ENCODE measurements at places on chromosomes 1 and 21.

- DNase-seq: no peak
These were observed 626.2 kb upstream of the TMPRSS15 start for GRCh38 chr21:19029816-19030215.

- no peak for DNase-seq
These were observed 1626.7 kb upstream of the B3GALT2 start for GRCh38 chr1:194813096-194813495.

DNA sequence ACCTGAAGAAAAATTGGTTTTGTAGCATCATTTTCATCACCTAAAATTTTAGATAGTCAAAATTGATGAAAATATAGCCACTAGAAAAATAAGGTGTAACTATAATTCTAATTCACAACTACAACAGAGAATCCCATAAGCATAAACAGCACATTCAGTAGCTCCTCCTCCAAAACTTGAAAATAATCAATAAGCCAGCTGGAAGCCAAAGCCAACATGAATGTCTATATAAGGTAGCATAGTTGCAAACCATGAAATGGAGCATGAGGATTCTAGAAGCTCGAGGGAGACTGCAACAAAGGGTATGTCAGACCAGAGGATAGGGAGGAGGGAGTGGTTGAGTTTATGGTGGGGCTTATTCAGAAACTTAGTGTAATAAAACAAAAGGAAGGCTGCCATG is 22.4 kb downstream of the ACBD3 start:
- no peak for DNase-seq

GRCh38 chr1:86774305-86775295 is 70.2 kb downstream of the SH3GLB1 start:
- peak; percentile 18 for DNase-seq

GRCh38 chr1:200873116-200873670 is 412 bp downstream of the GPR25 start:
- no peak for DNase-seq

- DNase-seq: no peak
These were observed 79.3 kb downstream of the DDX20 start for GRCh38 chr1:111834956-111835355.

GRCh38 chr1:27499142-27499541 is 9.2 kb upstream of the WASF2 start:
- no peak for DNase-seq

- no peak for DNase-seq
These were observed 45.8 kb downstream of the NR5A2 start for GRCh38 chr1:200073286-200073637.

DNA sequence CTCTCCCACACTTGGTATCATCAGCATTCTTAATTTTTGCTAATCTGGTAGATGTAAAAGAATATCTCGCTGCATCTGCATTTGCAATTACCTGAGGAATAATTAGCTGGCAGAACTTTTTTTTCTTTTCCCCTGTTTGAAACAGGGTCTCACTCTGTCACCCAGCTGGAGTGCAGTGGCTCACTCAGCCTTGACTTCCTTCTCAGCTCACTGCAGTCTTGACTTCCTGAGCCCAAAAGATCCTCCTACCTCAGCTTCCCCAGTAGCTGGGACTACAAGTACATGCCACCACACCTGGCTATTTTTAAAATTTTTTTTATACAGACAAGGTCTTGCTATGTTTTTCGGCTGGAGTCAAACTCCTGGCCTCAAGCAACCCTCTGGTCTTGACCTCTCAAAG is 35.4 kb upstream of the ENAH start:
- DNase-seq: no peak

DNA sequence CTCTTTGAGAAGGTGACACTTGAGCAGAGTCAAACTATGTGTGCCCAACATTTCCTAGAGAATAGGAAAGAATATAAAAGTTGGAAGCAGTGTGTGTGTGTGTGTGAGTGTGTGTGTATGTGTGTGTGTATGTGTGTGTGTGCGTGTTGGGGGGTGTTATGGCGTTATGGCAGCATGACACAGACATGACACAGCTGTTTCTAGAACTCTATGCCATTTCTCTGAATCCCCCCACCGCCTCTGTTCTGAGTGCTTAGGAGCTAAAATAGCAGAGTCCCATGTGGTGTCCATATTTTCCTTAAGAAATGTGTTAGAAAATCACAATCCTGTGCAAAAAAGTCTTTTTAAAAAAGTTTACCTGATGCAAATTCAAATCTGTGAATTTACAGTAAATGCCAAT is 556.1 kb downstream of the RWDD3 start:
- no peak for DNase-seq

DNA sequence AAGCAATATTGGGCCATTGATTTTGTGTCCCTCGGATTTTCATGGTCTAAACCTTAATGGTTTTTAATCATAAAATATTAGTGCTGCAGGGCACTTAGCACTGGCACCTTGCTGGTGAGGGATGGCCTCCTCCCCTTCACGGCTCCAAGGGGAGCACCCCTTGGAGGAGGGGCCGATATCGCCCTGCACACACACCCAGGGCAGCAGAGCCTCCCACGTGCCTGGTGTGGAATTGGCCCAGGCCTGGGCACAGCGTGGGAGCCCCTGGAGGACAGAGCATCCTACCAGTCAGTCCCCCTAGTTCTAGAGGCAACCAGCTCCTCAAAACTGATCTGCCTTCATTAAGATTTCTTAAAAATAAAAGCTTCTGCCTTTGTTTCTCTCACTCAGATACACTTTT is 90.7 kb upstream of the CSF3R start:
- no peak for DNase-seq

DNA sequence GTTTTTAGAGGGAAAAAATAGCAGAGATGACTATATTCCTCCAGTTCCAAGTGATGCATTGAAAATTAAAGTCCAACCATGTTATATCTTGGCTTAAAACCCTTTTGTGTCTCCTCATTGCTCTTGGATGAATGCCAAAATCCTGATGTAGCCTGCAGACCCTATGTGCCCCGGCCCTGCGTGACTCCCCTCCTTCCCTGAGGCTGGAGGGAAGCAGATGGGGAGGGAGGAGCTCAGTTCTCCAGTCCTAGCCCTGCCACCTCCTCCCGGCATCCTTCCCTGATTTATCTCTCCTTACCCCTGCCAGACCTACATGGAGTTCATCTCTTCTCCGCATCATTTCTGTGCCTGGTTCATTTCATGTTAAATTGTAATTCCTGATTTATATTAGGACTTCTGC is 397.4 kb downstream of the PTPRU start:
- no peak for DNase-seq

DNA sequence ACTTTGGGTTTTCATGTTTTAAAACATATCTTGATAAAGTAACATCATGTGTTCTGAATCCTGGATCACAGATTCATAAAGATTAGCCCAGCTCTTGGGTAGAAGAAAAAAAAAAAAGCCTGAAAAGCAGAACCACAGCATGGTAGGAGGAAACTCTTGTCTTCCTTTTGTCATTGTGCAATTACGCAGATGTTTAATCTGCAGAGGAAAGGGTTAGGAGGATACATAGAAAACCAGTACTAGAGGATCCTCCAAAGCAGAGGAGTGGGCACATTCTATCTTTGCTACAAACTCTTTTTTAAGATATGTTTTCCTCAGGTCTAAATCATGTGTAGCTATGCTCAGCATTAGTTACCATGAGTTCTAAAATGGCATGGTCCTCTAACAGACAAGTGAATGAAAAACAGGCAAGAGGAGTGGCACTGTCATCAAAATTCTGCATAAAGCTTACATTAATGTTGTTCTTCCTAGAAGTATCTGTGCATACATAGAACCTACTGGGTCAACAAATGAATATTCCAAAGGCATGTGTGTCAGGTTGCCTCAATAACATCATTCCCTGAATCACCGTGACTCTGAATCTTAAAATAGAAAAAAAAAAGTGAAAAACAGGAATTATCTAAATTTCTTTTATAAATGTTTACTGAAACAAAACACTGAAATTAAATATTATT is 107.0 kb downstream of the NME7 start:
- DNase-seq: no peak

GRCh38 chr1:147771226-147772125 is 11.1 kb upstream of the GJA5 start:
- no peak for DNase-seq

- no peak for DNase-seq
These were observed 100.5 kb downstream of the PKN2 start for GRCh38 chr1:88784551-88784950.

GRCh38 chr1:11731691-11732283 is 4.1 kb upstream of the AGTRAP start:
- DNase-seq: no peak

GRCh38 chr1:40944326-40944725 is 35.2 kb upstream of the CTPS1 start:
- DNase-seq: no peak

DNA sequence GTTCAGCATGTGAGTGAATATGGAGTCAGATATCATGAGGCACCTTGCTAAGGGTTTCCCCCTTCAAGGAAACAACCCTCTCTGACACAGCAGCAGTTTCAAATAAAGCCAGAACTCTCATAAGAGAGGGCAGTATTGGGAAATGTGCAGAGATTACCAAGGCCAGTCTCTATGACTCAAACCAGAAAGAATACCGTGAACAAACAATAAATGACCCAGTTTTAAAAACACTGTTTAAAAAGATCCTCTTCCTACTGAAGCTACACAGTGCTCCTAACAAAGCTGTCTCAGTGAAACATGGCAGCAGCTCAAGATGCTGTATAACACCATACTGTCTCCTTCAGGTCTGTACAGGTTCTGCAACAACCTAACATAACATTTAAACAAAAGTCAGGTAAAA is 102.6 kb downstream of the KIAA0319L start:
- DNase-seq: peak; percentile 13

- DNase-seq: peak; percentile 36
These were observed 32.3 kb downstream of the HHAT start for GRCh38 chr1:210360852-210361477.

- peak; percentile 52 for DNase-seq
These were observed 71.1 kb upstream of the ERRFI1 start for GRCh38 chr1:8097077-8097799.

GRCh38 chr1:145690587-145691558 is 16.3 kb downstream of the PDZK1 start:
- DNase-seq: peak; percentile 62

DNA sequence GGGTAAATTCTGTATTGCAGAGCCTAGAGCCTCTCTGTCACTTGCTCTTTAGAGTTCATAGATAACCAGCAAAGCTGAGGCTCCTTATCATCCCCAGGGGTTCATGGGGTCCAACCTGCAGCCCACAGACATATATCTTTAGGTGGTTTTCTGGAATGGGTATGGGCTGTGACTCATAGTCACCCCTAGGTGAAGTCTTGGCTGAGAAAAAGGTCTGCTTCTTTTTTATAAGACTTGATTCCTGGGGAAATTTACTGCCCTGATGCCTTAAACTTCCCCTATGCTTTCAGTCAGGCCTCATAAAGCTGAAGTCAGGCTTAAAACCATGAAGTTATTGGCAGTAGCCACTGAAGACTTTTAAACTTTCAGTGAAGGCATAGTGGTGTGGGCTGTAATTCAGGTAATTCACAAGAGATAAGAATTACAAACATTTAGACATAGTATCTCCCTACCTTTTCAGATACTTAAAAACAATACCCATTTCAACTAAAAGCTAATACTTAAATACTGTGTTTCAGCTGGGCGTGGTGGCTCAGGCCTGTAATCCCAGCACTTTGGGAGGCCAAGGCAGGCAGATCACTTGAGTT is 46.8 kb downstream of the MACO1 start:
- DNase-seq: no peak

DNA sequence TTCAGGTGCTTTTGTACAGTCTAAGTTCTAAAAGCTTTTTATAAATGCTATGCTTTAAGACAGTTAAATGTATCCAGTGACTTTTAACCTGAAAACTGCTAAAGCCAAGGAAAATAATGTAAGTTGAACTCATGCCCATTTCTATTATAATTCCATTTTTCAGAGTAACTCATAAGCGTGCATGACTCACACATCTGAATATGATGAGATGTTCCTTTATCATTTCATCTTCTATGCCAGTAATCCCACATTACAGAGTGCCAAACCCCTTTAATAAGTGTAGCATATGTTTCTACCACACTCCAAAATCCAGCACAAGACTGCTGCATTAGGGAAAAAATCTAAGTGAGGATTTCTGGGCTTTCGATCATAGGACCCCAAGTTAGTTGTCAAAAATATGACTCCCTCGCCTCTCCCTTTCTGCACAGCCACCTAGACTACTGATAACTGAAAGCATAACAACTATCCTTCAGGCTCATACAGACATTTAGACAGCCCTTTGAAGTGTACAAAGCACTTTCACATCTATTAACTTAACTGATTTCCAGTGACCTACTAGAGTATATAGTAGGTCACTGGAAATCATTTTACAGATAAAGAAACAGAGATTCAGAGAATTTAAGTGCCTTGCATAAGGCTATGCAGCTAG is 45.3 kb downstream of the JAK1 start:
- DNase-seq: no peak

- DNase-seq: no peak
These were observed 5.2 kb upstream of the LRRC8D start for GRCh38 chr1:89815611-89816010.

DNA sequence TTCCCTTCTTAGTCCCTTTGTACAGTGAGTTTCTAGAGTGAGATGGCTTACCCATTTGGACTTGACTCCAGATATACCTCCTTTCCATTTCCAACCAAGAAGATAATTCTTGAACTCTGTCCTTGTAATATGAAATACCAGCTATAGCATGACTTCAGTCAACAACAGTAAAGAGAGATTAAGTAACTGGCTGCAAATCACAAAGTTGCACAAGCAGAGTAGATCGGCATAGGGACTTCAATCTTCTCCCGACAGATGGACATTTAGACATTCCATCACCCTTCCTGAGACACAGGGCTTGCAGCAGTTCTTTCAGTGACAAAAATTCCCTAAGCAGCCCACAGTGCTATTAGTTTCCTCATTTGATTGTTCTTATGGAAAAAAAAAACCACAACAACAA is 44.6 kb downstream of the JAK1 start:
- DNase-seq: no peak

DNA sequence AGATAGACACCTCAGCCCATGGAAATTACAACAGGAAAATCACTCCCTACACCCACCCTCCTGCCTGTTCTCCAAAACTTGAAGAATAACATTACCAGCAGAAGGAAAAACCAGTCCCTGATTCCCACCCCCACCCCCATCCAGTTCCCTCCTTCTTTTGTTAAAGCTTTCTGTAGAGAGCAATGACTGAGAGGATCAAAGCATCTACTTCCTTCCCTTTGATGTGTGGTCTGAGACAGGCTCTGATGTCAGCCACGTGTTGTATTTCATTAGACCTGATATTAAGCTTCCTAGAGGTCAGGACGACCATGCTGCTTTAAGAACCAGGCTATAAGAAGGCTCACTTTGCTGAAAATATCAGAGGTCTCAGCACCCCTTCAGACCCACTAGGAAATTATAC is 73.9 kb upstream of the HAO2 start:
- no peak for DNase-seq

GRCh38 chr21:38236232-38236631 is 20.6 kb upstream of the KCNJ15 start:
- DNase-seq: no peak

DNA sequence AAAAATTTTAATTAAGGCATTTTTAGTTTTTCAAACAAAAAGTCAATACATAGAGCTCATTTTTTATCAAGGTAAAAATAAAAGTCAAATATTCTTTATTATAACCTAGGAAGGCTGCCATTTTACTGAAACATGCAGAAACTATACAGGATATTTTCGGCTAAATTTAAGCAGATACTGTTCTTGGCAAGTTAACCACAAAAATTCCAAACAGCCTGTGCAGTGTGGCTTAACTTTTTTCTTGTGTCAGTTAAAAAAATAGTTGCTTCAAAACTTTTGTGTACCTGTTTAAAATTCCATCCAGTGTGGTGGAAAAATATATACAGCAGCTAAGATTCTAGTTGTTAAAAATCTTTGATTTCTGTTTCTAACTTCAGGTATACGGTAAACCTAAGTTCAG is 135.0 kb downstream of the ATP5PO start:
- no peak for DNase-seq
